ENCODE measurements at places on chromosomes 3 and 15. TPM values are rescaled to one million over a fixed set of nuclear protein-coding genes. Genes with fewer than 3 reads are reported as not detected.

Gene TRPM1
- not detected for total RNA-seq

Gene SPINK8
- not detected for total RNA-seq

Gene TFRC
- total RNA-seq, result 178 TPM

Gene CIB2
- total RNA-seq, result 0.87 TPM

Gene CYP19A1
- 0.18 TPM for total RNA-seq
